ENCODE measurements at places on chromosomes 11 and 22.

DNA sequence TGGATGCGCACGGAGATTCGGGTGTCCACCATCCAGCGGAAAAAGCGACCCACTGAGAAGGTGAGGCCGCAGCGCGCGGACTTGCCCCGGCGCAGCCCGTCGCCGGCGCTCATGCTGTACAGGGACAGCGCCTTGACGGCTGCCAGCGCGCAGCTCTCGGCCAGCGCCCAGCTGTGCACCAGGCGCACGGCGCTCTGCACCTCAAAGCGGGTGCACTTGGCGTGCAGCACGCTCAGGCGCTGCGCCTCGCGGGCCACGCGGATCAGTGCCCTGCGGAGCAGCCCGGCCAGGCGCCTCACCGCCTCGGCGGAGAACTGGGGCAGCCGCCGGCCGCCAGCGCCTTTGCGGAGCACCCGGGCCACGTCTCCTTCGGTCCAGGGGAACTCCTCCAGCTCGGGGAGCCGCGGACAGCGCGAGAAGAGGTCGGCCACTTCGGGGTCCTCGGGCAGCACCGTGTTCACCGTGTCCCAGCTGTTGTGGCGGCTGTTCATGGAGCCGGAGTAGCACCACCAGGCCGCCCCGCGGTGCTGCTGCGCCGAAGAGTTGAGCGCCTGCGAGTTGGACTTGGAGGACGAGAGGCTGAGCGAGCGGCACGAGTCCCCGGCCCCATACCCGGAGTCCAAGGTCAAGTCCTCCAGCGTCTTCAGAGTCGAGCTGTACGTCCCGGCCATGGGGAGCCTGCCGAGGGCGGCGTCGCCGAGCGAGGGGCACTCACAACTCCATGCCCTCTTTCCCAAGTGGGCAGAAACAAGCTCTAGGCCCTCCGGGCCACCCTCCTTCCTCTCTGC is 703 bp downstream of the ABTB2 start:
- peak; percentile 73 for DNase-seq

- peak; percentile 86 for DNase-seq
Observed at GRCh38 chr22:44620129-44620840, 81.7 kb upstream of the PRR5 start.

DNA sequence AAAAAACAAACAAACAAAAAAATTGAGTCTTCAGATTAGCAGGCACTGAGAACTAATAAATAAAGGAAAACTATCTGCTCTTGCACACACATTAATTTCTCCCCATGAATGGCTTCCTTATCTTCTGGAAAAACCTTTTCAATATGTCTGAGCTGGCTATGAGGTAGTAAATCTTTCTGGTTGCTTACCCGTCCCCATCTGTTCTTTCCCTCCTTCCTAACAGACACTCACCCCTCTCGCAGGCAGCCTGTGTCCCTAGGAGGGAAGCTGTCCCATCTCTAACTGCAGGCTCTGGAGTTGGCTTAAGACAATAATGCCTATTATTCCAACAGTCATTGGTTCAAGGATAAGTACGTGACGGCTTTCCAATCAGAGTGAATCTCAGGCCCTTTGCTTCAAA is 8.2 kb upstream of the SCUBE2 start:
- no peak for DNase-seq

DNA sequence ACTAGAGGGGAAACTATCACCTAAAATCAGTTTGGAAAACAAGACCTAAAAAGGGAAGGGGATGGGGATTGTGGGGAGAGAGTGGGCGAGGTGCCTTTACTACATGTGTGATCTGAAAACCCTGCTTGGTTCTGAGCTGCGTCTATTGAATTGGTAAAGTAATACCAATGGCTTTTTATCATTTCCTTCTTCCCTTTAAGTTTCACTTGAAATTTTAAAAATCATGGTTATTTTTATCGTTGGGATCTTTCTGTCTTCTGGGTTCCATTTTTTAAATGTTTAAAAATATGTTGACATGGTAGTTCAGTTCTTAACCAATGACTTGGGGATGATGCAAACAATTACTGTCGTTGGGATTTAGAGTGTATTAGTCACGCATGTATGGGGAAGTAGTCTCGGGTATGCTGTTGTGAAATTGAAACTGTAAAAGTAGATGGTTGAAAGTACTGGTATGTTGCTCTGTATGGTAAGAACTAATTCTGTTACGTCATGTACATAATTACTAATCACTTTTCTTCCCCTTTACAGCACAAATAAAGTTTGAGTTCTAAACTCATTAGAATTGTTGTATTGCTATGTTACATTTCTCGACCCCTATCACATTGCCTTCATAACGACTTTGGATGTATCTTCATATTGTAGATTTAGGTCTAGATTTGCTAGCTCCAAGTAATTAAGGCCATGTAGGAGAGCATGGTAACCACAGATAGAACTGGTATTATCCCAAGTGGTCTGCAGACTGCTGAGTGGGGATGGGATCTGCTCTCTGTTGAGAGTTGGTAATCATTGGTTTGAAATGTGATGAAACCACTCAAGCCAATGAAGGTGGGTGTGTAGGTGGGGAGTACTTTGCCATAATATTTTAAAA is 3.6 kb downstream of the NEAT1 start:
- peak; percentile 75 for DNase-seq

DNA sequence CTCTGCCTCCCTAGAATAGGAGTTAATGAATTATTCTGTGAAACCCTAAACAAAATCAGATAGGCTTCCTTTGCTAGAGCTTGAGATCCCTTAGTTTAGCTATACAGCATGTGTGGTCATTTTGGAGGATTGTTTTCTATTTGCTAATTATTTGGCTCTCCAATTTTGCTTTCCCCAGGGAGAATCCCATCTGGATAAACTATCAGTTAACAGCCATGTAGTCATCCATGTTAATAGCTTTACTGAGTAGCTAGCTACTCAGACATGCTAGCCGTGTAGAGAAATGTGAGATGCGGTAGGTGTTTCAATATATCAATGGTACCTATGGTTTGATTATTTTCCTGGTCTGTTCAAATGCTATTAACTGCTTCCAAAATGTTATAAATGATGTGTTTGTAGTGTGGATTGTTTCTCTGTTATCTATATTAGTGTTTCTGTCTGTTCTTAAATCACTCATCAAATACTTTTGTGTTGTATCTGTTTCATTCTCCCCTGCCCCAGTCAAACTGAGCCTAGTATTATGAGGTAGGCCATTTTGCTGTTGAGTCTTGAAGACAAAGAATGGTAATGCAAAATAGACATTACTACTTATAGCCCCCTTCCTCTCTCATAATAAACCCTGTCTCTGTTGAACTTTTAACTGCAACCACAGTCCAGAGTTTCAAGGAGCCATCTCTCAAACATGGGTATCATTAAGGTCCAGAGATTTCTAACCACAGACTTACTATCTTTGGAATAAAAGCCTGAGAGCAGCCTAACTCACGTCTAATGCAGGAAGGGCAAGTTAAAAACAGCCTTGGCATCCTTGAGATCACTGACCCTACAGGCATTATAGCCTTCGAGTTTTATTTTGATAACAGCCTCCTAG is 56.1 kb upstream of the GRAMD1B start:
- no peak for DNase-seq

GRCh38 chr11:17846852-17847453 is 112.4 kb downstream of the KCNC1 start:
- DNase-seq: no peak

- no peak for DNase-seq
Observed at GRCh38 chr11:121310908-121311307, 18.3 kb downstream of the SC5D start.

- DNase-seq: no peak
Observed at GRCh38 chr11:73961321-73961720, 10.5 kb downstream of the DNAJB13 start.

DNA sequence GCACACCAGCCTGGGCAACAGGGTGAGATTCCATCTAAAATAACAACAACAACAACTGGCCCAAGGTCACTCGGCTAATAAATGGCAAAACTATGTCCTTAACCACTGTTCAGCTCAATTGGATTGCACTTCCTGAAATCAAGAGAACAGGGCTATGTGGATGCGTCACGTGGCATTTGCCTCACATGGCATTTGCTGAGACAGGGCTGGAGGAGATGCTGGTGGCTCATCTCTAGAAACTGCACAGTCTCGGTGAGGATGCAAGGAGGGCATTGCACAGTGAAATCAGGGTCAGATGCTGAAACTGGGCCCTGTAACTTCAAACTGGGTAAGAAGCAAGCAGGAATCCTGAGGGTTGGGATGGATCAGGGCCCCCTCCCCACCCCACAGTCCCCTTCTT is 171.9 kb downstream of the BUD13 start:
- peak; percentile 14 for DNase-seq

GRCh38 chr22:47678636-47679287 is 916.3 kb downstream of the TBC1D22A start:
- DNase-seq: no peak

DNA sequence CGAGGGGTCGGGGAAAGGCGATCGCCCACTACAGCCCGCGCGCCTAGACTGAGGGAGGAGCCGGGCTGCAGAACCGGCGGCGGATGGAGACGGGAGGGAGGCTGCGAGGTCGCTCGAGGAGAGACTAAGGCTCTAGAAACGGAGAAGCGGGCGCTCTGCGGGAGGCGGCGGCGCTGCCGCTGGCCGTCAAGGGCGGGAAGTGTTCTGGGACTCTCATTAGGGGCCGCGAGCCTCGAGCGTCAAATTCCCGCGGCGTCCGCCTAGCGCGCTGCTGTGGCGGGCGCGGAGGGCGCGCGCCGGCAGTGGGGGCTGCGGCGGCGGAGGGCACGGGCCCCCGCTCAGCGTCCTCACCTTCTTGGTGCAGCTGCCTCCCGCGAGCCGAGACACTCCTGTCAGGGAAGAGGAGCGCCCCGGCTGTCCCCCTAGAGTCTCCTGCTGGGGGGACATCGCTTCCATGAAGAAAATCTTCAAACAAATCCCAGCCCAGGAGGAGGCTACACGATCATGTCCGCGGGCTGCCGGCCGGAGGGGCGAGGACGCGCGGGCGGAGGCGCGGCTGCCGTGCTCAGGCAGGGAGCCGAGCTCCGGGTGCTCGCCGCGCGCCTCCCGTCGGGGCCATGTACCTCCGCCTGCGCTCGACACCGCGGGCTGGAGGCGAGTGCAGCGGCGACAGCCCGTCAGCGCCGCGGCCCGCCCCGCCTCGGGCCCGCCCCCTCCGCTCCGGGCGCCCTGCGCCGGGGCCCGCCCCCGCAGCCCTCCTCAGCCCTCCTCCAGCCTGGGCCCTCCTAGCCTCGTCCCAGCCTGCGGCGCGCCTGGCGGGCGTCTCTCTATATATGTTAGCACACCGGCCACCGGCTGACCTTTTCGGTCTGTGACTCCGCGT is at the start of gene ARHGAP20:
ARHGAP20 (minus strand) TSS at position 662 of the 883 bp plus-strand sequence; CDS start at position 456, 206 bp downstream.
- peak; percentile 61 for DNase-seq

DNA sequence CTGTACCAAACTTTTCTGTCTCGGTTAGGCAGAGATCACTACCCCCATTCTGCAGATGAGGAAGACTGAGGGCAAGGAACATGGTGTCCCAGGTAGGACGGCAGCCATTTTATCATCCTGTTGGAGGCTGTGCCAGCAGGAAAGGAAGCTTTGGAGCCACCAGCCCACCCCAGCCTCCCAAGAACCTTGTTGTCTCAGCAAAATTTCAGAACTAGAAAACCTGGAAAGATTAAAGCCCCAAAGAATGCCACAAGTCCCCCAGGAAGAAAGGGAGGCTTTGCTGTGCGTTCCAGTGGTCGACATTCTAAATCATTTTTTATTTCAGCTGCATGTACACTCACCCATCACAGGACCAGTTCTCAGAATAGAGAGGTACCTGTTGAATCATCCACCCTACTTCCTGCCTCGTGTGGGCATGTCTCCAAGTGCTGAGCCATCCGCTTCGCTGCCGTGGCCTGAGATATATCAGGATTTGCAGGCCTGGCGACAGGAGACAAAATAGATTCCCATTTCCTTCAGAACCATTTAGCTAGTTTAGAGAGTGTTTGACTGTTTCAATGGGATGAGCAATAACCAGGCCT is 13.0 kb upstream of the EIF3D start:
- peak; percentile 55 for DNase-seq

DNA sequence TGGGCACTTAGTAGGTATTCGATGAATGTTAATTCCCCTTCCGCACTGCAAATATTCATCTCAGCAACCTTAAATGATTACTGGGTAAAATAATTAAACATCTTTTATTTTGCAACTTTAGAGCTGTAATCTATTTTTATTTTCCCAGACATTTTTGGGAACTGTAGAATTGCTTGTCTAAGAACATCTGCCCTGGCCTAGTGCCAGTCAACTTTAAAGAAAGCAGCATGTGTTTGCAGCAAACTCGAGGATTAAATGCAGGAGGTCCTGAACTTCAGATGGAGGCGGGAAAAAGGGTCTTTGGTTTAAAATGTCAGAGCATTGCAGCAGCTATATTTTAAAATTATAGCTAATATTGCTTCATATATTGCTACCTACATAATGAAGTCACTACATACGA is 190.0 kb downstream of the PGR start:
- DNase-seq: no peak

DNA sequence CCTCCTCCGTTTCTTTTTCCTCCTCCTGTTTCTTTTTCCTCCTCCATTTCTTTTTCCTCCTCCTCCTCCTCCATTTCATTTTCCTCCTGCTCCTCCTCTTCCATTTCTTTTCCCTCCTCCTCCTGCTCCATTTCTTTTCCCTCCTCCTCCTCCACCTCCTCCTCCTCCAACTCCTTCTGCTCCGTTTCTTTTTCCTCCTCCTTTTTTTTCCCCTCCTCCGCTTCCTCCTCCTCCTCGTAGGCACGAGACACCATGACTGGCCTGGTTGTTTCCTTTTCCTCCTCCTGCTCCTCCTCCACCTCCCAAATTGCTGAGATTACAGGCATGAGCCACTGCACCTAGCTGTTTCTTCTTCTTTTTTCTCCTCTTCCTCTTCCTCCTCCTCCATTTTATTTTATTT is 25.6 kb upstream of the DRICH1 start:
- peak; percentile 32 for DNase-seq

GRCh38 chr11:11512929-11513328 is 108.9 kb downstream of the GALNT18 start:
- no peak for DNase-seq

- no peak for DNase-seq
Observed at GRCh38 chr11:27612932-27613880, 87.0 kb downstream of the BDNF start.

DNA sequence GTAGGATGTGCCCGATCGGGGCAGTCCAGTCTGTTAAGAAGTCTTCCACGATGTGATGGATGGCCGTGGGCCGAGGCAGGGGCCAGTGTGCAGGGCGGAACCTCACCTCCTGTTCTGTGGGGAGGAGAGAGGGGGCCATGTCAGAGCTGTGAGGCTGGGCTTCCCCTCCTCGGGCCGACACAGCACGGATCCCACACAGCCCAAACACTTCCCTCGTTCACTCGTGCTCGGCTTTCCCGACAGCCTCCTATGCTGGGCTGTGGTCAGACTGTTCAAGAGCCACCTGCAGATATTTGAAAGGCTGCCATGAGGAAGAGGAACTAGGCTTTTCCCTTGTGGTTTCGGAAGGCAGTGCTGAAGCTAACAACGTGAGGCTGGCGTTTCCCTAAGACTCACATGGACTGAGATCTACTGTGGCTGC is 12.3 kb upstream of the TXN2 start:
- peak; percentile 87 for DNase-seq

GRCh38 chr11:115504276-115505158 is at the start of gene CADM1:
Gene CADM1, minus strand, starts transcription at chr11:115504415.
- peak; percentile 95 for DNase-seq

- peak; percentile 56 for DNase-seq
Observed at GRCh38 chr11:61417670-61418069, 12.1 kb downstream of the CPSF7 start.
